ENCODE measurements at places on chromosomes 11 and 22.

GRCh38 chr11:82082976-82083375, 650.7 kb downstream of the FAM181B start:
- no peak overlapping the region for H3K27ac ChIP-seq
- DNase-seq: no peak
- no peak overlapping the region for H3K4me3 ChIP-seq
- H3K27me3 ChIP-seq: no peaks in the 10 kb centered on the region
- H3K36me3 ChIP-seq: no peaks in the 10 kb centered on the region

- DNase-seq: no peak
- H3K4me3 ChIP-seq: no peak overlapping the region
- no peak overlapping the region for H3K27ac ChIP-seq
- H3K4me1 ChIP-seq: no peaks in the 10 kb centered on the region
Measured at GRCh38 chr11:7490535-7490934, 5.2 kb downstream of the OLFML1 start.

GRCh38 chr11:132024587-132025295, 654.3 kb downstream of the NTM start:
- DNase-seq: no peak
- no peaks in the 10 kb centered on the region for H3K36me3 ChIP-seq
- H3K4me3 ChIP-seq: no peak overlapping the region
- H3K27me3 ChIP-seq: no peaks in the 10 kb centered on the region

GRCh38 chr22:22171357-22172218, 73.0 kb upstream of the VPREB1 start:
- no peak overlapping the region for H3K27ac ChIP-seq
- no peaks in the 10 kb centered on the region for H3K27me3 ChIP-seq
- H3K4me3 ChIP-seq: no peak overlapping the region

DNA sequence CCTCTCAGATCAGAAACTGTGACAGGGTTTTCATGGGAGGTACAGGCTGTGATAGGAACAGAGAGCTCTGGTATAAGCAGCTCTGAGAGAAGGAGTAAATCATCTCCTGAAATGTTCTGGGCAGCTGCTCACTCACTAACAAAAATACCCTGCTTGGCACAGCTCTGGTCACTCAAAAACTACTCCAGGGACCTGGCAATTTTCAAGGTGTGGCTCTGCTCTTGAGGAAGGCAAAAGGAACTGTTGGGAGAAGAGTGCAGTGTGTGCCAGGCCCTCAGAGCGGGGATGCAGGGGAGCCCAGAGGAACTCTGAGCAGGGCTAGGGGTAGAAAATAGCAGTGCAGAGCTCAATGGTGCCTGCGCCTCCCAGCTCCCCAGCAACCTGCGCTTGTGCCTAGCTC, 180.5 kb upstream of the ZBED5 start:
- H3K36me3 ChIP-seq: no peaks in the 10 kb centered on the region
- H3K4me3 ChIP-seq: no peak overlapping the region
- H3K27ac ChIP-seq: no peak overlapping the region
